ENCODE measurements at places on chromosomes 1 and 21. TPM values are rescaled to one million over a fixed set of nuclear protein-coding genes. Genes with fewer than 3 reads are reported as not detected.

Gene SERINC2
- total RNA-seq = 5.8 TPM

- no peak overlapping the region for H3K27ac ChIP-seq
- no peaks in the 10 kb centered on the region for H3K36me3 ChIP-seq
- H3K4me3 ChIP-seq = no peak overlapping the region
- DNase-seq = no peak
- peaks cover 5% of the 10 kb centered on the region for H3K4me1 ChIP-seq
Observed at GRCh38 chr1:85611425-85611824, 30.9 kb downstream of the CCN1 start.

Gene PLA2G2C
- not detected for total RNA-seq

DNA sequence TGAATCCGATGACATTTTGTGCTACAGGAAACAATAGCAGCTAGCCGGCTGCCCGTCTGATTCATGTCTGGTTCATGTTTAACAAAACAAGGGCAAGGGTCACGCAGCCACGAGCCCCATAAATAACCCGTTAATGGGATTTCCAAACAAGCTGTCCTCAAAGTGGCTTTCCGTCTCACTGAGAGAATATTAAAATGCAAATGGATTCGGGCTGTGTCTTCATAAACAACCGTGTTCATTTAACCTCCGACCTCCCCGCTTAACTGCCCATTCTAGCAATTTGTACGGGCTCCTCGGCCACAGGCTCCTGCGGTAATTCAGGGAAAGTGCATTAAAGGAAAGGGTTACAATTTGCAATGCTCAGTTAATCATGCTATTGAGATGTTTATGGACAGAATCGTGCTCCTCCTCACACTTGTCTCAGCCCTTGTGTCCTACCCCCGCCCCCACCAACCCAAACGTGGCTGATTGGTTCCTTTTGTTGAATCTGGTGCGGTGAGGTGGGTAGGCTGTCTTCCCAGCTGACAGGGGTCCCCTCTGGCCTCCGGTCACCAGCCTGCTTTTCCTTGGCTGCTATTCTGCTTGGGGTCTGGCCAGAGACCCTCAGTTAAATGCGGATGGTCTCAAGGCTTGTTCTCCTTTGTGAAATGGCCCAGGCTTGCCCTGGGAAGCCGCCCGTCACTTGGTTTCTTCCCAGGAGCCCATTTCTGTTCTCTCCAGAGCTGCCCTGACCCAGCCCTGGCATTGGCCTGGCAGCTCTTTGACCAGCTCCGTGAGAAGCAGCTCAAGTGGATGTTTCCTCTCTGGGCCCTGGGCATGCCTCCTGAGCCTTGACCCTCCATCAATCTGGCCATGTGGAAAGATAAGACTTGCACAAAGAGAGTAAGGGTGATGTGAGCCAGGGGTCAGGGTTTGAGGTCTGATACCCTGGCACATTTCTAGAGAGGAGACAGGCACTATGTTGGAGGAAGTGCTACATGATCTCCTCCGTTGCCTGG lies 200.7 kb upstream of the POU3F1 start:
- H3K4me3 ChIP-seq = no peak overlapping the region
- H3K4me1 ChIP-seq = no peaks in the 10 kb centered on the region
- H3K36me3 ChIP-seq = no peaks in the 10 kb centered on the region
- H3K27me3 ChIP-seq = no peaks in the 10 kb centered on the region
- DNase-seq = no peak

DNA sequence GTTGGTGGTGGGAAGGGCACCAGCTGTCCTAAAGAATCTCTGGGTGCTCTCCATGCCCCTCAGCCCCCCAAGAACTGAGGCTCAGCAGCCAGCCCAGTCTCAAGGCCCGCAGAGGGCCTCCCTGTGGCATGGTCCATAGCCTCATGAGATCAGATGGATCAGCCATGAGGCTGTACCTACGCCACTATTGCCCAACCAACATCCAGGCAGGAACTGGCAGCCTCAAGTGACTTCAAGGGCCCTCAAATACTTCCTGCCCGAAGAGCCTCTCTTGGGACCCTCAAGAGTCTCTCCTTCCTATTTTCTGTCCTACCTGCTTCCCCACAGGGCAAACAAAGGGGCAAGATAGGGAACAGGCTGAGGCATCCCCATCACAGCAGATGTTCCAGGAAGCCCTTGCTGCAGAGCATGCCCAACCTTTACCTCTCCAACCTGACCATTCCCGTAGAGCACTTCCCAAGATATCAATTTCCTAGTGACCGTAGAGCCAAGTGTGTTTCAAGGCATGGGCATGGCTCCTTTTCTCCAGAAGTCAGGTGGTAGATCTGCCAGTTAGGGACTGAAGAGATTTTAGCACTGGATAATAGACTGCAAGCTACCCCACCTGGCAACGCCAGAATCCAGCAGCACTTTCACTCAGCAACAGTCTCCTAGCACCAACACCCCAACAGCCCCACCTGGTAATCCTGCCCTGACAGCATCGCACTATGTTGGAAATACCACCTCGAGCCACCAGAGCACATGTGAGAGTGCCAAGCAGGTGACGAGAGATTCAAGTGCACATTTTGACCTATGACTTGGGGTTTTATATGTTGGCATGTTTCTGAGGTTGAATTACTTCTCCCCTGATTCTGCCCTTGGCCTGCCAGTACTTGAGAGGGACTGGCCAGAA lies 13.7 kb upstream of the MFSD2A start:
- no peaks in the 10 kb centered on the region for H3K27me3 ChIP-seq
- DNase-seq = no peak
- H3K36me3 ChIP-seq = no peaks in the 10 kb centered on the region
- no peak overlapping the region for H3K27ac ChIP-seq
- H3K4me1 ChIP-seq = no peaks in the 10 kb centered on the region
- H3K4me3 ChIP-seq = no peak overlapping the region

- H3K36me3 ChIP-seq = no peaks in the 10 kb centered on the region
- H3K4me1 ChIP-seq = peaks cover 4% of the 10 kb centered on the region
- no peak overlapping the region for H3K4me3 ChIP-seq
- no peak for DNase-seq
- no peak overlapping the region for H3K27ac ChIP-seq
- H3K27me3 ChIP-seq = no peaks in the 10 kb centered on the region
Observed at GRCh38 chr1:170931650-170932049, 3.7 kb upstream of the MROH9 start.

GRCh38 chr1:18549106-18549505 lies 68.4 kb downstream of the KLHDC7A start:
- no peaks in the 10 kb centered on the region for H3K36me3 ChIP-seq
- no peaks in the 10 kb centered on the region for H3K4me1 ChIP-seq
- no peaks in the 10 kb centered on the region for H3K27me3 ChIP-seq
- no peak overlapping the region for H3K27ac ChIP-seq

DNA sequence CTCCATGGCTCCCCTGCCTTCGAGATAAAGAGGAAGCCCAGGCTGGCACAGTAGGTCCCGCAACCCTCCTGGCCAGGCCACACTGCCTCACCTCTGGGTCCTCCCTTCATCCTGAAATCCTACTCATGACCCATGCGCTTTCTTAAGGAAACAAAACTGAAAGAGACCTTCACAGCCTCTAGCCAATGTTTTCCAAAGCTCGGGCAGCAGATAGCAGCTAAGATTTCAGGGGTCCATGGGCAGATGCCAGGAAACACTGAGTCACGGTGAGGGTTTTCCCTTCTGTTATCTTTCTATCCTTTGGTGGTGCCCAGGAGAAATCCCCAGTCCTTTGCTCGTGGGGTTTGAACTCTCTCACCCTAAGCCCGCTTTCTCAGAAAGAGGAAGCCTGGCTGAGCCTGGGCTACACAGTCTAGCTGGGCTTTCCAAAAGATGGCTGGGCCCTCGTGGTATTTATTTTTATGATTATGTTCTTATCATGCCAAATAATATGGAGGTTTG lies 26.6 kb downstream of the TTC39A start:
- H3K4me3 ChIP-seq = no peak overlapping the region
- DNase-seq = no peak
- no peaks in the 10 kb centered on the region for H3K27me3 ChIP-seq
- no peaks in the 10 kb centered on the region for H3K4me1 ChIP-seq
- no peaks in the 10 kb centered on the region for H3K36me3 ChIP-seq
- no peak overlapping the region for H3K27ac ChIP-seq

Gene MIS18A
- total RNA-seq = 9.8 TPM

GRCh38 chr1:101846820-101847219 lies 149.9 kb downstream of the OLFM3 start:
- no peaks in the 10 kb centered on the region for H3K4me1 ChIP-seq
- H3K36me3 ChIP-seq = no peaks in the 10 kb centered on the region
- no peak overlapping the region for H3K4me3 ChIP-seq
- H3K27me3 ChIP-seq = no peaks in the 10 kb centered on the region

DNA sequence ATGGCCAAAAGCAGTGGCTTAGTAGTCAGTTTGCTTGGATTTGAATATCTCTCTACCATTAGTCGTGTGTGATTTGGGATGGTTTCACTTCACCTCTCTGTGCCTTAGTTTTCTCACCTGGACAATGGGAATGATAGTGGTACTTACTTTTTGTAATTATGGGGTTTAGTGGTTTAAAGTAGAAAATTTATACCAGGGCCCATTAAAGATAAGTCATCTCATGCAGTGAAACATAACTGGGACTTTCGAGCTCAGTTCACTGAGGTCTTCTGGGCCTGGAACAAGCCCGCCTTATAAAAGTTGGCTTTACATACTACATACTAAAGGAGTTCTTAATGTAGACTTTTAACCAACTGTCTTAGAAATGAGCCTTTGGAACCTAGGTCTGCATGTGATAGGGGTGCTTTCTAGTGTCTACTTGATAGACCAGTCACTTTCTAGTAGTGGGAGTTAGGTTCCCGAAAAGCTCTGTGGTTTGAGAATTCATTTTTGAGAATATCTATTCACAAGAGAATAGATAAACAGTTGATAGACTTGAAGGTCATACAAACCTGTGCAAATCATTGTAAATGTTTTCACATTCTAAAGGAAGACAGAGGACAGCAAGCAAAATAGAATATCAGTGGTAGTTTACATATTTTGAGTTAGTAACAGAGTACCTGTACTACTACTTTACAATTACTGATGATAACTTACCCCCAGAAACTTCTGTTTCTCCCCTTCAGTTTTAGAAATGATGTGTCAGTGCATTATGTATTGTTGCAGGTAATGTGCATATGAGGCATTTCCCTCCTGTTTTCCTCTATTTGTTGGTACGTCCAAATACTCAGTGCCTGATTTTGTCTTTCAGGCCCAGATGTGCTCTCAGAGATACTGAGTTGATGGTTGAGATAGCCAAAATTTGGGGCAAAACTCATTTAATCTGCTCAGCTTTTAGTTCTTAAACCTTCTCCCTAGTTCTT lies 48.0 kb downstream of the DYRK1A start:
- no peak overlapping the region for H3K27ac ChIP-seq
- peaks cover 11% of the 10 kb centered on the region for H3K4me1 ChIP-seq
- no peak for DNase-seq
- no peak overlapping the region for H3K4me3 ChIP-seq

DNA sequence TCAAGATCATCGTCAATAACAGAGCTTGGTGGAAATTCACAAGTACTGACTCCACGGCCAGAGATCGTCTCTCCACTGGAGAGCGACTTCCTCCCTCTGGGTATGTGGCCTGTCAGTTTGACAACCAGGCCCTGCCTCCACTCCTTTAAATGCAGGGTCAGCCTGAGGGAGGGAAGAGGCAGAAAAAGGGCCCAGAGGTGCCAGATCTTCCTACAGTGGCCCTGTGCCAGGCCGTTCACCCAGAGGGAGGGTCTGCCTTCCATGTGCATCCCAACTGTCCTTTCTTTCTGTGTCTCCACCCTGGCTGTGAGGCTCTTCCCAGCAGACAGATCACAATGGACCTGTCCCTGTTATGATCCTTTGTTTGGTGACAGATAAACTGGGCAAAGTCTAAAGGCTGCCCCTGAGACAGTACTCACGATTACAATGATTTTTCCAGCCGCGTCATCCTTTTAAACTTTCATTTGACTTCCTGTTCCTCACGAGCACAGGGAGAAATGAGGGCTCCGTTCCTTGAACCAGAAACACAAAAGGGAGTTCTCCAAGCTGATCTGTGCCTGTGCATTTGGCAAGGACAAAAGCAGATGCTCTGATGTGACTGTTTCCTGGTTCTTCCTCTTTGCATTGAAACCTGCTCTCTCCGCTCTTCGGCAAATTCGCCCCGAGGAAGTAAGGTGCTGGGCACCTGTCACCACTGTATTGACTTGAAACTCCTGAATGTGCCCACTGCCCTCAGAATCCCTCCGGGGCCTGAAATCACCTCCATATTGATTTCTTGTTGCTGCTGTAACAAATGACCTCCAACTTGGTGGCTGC lies 126.7 kb downstream of the PGBD5 start:
- no peaks in the 10 kb centered on the region for H3K27me3 ChIP-seq
- H3K36me3 ChIP-seq = no peaks in the 10 kb centered on the region

GRCh38 chr1:106049595-106049994 lies 1006.9 kb upstream of the PRMT6 start:
- no peak overlapping the region for H3K27ac ChIP-seq
- H3K36me3 ChIP-seq = no peaks in the 10 kb centered on the region
- no peak overlapping the region for H3K4me3 ChIP-seq
- H3K4me1 ChIP-seq = no peaks in the 10 kb centered on the region
- DNase-seq = no peak
- H3K27me3 ChIP-seq = no peaks in the 10 kb centered on the region

GRCh38 chr1:181140398-181140797 lies 51.9 kb downstream of the IER5 start:
- no peak overlapping the region for H3K4me3 ChIP-seq
- no peaks in the 10 kb centered on the region for H3K27me3 ChIP-seq
- no peaks in the 10 kb centered on the region for H3K4me1 ChIP-seq
- H3K36me3 ChIP-seq = no peaks in the 10 kb centered on the region
- H3K27ac ChIP-seq = no peak overlapping the region

- no peaks in the 10 kb centered on the region for H3K4me1 ChIP-seq
- H3K27me3 ChIP-seq = no peaks in the 10 kb centered on the region
- no peak overlapping the region for H3K27ac ChIP-seq
- DNase-seq = no peak
Observed at GRCh38 chr1:219871427-219872057, 56.8 kb downstream of the SLC30A10 start.

DNA sequence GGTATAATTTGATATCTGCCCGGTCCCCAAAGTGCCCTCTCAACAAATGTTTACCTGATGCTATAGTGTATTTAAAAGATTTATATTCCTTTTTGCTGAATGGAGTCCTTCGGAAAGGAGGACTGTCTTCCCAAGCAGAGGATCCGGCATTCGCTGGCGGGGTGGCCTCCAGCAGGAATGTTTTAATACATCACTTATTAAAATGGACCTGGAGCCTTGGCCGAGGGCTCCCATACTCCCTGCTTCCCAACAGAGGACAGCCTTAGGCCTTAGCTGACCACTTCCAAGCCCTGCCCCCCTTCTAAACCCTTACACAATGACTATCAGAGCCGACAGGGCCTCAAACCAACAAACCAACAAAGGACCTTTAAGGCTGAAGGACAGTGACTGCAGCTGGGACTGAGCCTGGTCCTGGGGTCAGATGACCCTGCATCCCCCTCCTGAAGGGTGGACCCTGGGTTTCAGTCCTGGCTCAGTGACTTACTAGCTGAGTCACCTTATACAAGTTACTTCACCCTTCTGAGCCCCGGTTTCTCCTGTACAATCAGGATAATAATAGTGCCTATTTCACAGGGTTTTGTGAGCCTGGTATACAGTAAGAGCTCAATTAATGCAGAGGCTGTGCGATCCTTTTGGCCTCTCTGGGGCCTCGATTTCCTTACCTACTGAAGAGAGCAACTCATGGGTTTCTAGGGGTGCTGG lies 5.6 kb downstream of the CAMK2N1 start:
- H3K4me3 ChIP-seq = no peak overlapping the region
- no peak for DNase-seq
- no peaks in the 10 kb centered on the region for H3K27me3 ChIP-seq
- no peak overlapping the region for H3K27ac ChIP-seq
